Testis (tissue), 5 donors: ENCODE measurements at places on chromosomes 3 and 15. TPM values are rescaled to one million over a fixed set of nuclear protein-coding genes. Genes with fewer than 3 reads are reported as not detected.

- H3K27me3 ChIP-seq: no peaks in the 10 kb centered on the region
- H3K27ac ChIP-seq: peak within 1 kb of the TSS; percentile 96
- DNase-seq: peak; percentile 97
- no peaks in the 10 kb centered on the region for H3K36me3 ChIP-seq
These were observed at the start of gene SNUPN for GRCh38 chr15:75625542-75626347. TSS of gene SNUPN (minus strand) at chr15:75625725. CDS start at chr15:75621051, 4,674 bp downstream.

- no peaks in the 10 kb centered on the region for H3K36me3 ChIP-seq
- no peak for DNase-seq
- H3K4me3 ChIP-seq: no peak overlapping the region
- no peaks in the 10 kb centered on the region for H3K4me1 ChIP-seq
- H3K27me3 ChIP-seq: no peaks in the 10 kb centered on the region
These were observed 109.6 kb upstream of the FXR1 start for GRCh38 chr3:180802837-180803236.

GRCh38 chr3:36877930-36878685 lies 66.7 kb downstream of the TRANK1 start:
- H3K4me1 ChIP-seq: no peaks in the 10 kb centered on the region
- H3K27ac ChIP-seq: no peak overlapping the region
- no peaks in the 10 kb centered on the region for H3K27me3 ChIP-seq

- H3K27ac ChIP-seq: no peak overlapping the region
- no peak for DNase-seq
- H3K36me3 ChIP-seq: no peaks in the 10 kb centered on the region
- no peak overlapping the region for H3K4me3 ChIP-seq
- no peaks in the 10 kb centered on the region for H3K27me3 ChIP-seq
These were observed 2.6 kb downstream of the ITIH4 start for GRCh38 chr3:52827866-52828376.

DNA sequence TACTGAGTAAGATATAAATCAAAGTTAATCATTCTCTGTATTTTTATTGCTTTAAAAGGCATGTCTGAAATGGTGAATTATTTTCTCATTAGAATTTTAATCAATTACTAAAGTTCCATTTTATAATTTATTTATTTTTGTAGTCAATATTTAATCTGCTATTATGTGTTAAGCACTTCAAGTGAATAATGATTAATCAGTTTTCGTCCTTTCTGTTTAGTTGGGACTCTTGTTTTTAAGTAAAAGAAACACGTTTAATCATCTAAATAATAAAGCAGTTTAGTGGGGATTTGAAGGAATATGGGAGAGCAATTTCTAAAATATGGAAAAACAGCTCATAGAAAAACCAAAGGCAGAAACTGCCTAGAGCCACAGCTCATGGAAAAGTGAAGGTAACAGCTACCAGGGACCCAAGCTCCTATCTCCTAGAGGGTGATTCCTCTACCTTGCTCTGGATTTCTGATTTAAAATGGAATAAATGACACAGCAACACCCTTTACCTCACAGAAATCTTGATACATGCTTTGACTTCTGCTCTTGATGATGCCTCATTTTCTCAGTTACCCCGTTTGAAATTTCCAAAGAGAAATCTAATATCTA lies 28.0 kb upstream of the SUCNR1 start:
- H3K4me1 ChIP-seq: no peaks in the 10 kb centered on the region
- DNase-seq: no peak
- H3K4me3 ChIP-seq: no peak overlapping the region
- H3K27me3 ChIP-seq: no peaks in the 10 kb centered on the region
- H3K27ac ChIP-seq: no peak overlapping the region

The MUSTN1 gene
- total RNA-seq: 3.5 TPM

The APPL1 gene
- total RNA-seq: 48.5 TPM

The MORC1 gene
- total RNA-seq: 19.4 TPM

The NPAP1 gene
- total RNA-seq: 14.6 TPM

The ARPP21 gene
- total RNA-seq: 0.87 TPM

The RPUSD3 gene
- 53.3 TPM for total RNA-seq

The ZNF80 gene
- total RNA-seq: 0.74 TPM

The NRROS gene
- total RNA-seq: 2.8 TPM
